Activated naive CD4-positive, alpha-beta T cell (primary cell): ENCODE measurements at places on chromosomes 3 and 15.
A peak's percentile ranks its signal among the peaks of the same experiment; 100 is the strongest.

- DNase-seq: no peak
These were observed 29.8 kb upstream of the TRIM59 start for GRCh38 chr3:160479376-160479775.

DNA sequence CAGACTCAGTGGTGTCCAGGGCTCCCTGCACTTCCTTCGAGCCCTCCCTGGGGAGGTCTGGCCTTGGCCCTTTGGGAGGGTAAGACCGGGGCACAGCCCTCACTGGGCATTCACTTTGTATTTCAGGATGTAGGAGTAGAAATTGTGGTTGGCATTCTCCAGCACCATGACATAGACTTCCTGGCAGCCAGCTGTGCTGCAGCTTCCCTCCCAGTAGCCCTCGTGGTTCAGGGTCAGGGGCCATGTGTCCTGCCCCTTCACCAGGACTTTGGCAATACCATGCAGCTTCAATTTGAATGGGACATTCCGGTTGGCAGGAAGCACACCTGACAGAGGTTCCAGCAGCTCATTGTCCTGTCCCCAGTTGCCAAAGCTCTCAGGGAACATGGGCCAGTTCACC, 47.3 kb downstream of the KY start:
- no peak for DNase-seq

DNA sequence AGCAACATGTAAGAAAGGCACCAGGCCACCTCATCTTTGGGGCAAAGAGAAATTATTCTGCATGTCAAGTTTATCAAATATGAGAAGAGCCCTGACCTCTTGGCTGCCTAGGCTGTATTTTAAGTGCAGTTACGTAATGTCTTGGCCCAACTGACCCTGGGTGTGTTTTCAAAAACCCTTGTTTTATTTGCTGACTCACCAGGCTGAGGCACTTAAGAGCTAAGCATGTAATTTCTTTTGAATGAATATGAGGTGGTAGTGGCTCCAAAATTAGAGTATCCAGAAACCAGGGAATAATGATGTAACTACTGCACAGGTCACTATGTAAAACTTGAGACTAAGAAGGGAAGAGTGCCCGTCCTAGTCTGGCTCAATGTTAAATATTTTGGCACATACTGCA, 24.3 kb downstream of the PGPEP1L start:
- no peak for DNase-seq

DNA sequence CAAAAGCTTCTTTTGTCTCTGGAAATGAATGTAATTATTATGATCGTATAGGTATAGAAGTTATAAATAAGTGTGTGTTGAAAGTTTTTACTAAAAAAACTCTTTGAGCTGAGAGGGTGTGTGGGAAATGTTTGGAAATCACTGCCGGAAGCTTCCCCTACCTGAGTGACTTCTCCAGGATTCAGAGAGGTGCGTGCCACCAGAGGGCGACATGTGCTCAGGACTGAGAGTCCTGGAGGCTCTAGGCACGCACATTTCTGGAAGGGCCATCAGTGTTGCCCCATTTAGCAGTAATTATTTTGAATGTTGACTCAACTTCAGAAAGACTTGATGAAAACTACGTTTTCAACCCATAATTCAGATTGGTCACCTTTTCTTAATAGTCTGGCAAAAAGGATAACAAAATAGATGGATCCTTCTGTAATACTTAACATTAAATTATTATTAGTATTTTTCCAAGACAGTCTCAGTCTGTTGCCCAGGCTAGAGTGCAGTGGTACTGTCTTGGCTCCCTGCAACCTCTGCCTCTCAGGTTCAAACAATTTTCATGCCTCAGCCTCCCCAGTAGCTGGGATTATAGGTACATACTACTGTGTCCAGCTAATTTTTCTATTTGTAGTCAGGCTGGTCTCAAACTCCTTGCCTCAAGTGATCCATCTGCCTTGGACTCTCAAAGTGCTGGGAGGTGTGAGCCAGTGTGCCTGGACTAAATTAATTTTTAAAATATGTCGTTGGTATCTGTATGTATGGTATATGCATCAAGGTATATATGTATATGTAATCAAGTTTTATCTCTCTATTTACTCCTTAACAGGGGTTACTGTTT, 34.5 kb downstream of the GPR171 start:
- peak; percentile 25 for DNase-seq

GRCh38 chr15:81485806-81486205, 111.8 kb upstream of the TMC3 start:
- DNase-seq: no peak

- DNase-seq: no peak
These were observed 100.5 kb downstream of the PDCD6IP start for GRCh38 chr3:33898901-33899300.

- DNase-seq: no peak
These were observed at the start of gene C2CD4B for GRCh38 chr15:62165104-62165792. Gene C2CD4B (minus strand): TSS chr15:62165285. CDS start chr15:62164984, 301 bp downstream.
